ENCODE measurements at places on chromosomes 1 and 21.

GRCh38 chr21:44527983-44528633, 11.9 kb downstream of the KRTAP10-1 start:
- no peak for DNase-seq

DNA sequence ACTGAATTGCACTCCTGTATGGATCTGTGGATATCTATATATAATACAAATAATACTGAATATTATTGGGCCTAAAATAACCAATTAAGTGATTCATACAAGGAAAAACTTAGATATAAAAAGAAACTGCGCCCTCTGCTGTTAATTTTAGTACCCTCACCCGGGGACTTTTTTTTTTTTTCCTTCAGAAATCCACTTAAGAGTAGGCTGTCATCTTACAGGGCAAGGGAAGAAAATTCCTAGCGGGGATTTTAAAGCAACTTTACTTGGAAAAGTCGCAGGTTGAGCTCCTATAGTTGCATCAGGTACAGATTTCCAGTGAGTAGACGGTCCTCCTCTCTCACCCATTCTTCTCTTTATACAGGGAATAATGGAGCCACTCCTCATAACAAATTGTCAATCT, 1.3 kb downstream of the NTNG1 start:
- DNase-seq = no peak

DNA sequence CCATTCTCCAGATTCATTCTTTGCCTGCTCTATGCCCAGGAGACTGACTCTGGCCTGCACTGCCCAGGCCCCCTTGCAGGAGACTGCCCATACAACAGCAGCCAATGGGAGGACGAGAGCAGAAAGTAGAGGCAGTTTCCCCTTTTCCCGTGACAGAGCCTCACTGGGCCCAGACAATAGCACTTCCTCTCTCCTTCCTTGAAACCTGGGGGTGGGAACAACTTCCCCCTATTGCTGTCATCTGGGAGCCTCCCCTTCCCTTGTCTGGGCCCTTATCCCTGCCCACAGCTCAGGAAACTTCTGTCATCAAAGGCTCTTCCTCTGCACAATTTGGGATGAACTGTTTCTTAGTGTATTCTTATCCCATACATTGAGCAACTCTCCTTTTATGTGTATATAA, 60.8 kb upstream of the KCNJ15 start:
- DNase-seq = no peak

- no peak for DNase-seq
Measured at GRCh38 chr1:240152611-240153297, 61.1 kb downstream of the FMN2 start.

- DNase-seq = no peak
Measured at GRCh38 chr1:172960454-172961208, 90.1 kb downstream of the TNFSF18 start.

DNA sequence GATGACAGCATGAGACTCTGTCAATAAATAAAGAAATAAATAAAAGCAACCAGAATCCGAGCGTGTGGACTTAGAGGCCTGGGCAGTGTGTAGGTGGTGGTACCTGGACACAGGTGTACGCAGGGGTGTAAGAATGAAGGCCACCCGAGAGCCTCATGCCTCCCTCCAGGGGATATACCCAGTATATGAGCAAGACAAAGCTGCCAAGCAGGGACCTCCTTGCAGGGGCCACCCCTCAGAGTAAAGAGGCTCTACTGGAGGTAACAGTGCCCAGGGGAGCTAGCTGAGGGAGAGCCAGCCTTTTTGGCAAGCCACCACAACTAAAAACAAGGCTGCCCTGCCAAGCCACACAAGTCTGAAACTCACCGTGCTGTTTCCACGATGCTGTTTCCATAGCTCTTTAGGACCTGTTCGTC, 179.2 kb upstream of the RAB4A start:
- DNase-seq = no peak

GRCh38 chr1:88684482-88685258, 597 bp downstream of the PKN2 start:
- peak; percentile 35 for DNase-seq

GRCh38 chr1:203526572-203526971, 32.6 kb downstream of the OPTC start:
- DNase-seq = no peak

GRCh38 chr1:41620365-41621169, 136.1 kb upstream of the EDN2 start:
- no peak for DNase-seq

- no peak for DNase-seq
Measured at GRCh38 chr1:78884685-78885452, 121.7 kb downstream of the ADGRL4 start.

GRCh38 chr1:184429335-184429734, 42.5 kb downstream of the C1orf21 start:
- no peak for DNase-seq

GRCh38 chr1:177053648-177054047, 110.9 kb downstream of the ASTN1 start:
- no peak for DNase-seq

DNA sequence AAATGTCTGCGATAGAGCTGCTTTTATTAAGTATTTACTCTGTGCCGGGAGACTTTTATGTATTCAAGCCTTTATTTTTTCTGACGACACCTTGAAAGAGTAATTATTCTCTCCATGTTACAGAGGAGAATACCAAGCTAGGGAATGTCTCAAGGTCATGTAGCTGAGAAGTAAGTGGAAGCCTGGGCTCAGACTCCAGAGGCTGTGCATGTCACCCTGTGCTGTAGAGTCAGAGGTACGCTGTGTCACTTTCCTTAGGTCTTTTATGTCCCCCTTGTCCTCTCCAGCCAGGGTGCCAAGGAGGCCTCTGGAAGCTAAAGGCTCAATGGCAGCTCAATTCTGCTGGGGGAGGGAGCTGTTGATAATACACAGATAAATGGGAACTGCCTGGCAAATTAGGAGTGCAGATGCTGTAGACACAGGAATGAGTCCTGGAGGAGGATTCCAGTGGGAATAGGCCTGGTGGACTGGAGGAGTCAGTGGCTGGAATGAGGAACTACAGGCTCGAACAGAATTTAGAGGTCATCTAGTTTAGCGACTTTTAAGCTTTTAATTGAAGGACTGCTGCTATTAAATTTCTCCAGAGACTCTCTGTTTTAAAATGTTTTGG, 9.3 kb upstream of the IL19 start:
- DNase-seq = no peak

GRCh38 chr21:33149181-33149580, 79.2 kb downstream of the OLIG1 start:
- DNase-seq = no peak

DNA sequence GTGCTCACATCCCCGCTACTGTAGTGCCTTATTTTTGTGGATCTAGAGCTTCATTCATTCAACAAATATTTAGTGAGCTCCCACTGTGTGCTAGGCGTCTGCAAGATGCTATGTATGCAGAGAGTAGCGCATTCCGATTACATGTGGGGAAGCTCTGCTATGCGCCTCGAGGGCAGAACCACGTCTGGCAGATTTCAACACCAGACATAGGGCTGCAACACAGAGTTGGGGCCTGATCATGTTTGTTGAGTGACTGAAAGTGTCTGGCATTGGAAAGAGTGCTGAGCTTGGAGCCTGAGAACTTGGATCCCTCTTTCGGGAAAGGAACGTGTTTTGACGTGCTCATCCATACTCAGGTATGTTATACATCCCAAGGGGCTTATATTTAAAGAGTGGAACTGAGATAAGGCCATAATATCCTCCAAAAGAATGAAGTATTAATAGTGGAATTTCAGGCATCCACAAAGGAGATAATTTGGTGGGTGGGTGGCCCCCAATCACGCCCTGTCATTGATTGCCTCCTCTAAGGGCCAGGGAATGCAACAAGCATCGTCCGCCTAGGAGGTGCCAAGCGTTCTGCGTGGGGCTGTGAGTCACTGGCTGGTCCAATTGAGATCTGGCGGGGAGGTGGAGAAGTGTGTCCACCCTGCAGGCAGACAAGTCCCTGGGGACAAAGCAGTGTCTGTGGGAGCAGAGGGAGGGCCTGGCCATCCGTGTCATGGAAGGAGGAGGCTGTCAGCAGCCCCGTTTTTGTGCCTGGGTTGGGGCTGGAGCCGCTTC, 62.8 kb upstream of the ZBTB40 start:
- no peak for DNase-seq

DNA sequence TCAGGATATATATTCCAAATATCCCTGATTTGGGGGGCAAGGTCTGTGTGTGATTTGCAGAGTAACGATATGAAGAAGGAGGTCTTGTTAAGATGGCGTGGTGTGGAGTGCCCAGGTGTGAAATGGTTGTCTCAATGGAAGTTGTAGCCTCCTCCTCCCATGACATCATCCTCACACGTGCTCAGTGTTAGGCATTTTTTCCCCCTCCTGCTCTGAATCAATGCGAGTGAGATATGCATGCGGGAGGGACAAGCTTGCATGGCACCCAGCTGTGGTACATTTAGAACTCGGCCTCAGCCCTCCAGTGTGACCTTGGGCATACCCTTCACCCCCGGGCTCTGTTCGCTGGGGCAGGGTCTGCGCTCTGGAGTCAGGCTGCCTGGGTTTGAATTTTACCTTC, 55.6 kb downstream of the B3GALT5 start:
- DNase-seq = no peak

DNA sequence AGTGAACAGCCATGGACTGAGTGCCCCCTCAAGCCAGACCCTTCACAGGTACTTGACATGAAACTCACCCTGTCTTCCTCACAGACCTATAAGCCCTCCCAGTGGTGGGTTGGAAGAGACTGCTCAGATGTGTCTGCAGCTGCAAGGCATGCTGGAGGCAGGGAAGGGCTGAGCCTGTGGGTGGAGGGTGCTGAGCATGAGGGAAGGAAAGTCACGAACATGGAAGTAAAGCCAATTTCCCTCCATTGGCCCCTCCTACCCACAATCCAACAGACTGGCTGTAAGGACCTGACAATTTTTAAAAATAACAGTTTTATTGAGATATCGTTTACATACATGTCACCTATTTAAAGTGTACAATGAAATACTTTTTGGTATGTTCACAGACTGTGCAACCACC, 44.1 kb downstream of the RCSD1 start:
- no peak for DNase-seq

DNA sequence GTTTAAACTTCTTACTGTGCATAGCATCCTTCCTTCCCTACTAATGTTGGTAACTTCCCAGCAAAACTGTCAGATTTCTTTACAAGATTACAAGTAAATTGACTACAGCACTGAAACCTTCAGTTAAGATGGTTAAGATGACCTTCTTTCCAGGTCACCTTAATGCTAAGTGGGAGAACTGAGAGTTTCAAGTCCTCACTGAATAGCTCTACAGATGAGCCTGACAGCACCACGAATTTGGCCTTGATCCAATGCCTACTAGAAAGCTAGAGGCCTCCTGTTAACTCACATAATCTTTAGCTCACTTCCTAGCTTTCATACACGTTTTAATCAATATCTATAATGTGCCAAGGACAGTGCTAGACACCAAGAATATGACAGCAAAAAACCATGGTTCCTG, 276.0 kb upstream of the PLD5 start:
- no peak for DNase-seq

DNA sequence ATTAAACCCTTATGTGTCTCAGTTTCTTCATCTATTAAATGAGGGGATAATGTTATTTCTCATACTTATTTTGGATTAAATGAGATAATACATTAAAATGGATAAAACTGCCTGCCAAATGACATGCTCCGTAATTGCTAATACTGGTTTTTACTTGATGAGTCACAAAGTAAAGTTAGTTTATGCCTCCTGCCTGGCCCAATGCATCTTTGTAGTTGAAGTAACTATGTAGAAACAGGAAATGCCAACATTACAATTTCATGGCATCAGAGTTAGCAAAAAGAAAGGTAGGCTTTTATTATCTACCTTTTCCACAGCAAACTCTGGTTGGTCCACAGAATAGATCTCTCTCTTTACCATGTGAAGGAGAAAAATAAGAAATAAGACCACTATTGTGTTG, 214.5 kb downstream of the TBX15 start:
- no peak for DNase-seq

DNA sequence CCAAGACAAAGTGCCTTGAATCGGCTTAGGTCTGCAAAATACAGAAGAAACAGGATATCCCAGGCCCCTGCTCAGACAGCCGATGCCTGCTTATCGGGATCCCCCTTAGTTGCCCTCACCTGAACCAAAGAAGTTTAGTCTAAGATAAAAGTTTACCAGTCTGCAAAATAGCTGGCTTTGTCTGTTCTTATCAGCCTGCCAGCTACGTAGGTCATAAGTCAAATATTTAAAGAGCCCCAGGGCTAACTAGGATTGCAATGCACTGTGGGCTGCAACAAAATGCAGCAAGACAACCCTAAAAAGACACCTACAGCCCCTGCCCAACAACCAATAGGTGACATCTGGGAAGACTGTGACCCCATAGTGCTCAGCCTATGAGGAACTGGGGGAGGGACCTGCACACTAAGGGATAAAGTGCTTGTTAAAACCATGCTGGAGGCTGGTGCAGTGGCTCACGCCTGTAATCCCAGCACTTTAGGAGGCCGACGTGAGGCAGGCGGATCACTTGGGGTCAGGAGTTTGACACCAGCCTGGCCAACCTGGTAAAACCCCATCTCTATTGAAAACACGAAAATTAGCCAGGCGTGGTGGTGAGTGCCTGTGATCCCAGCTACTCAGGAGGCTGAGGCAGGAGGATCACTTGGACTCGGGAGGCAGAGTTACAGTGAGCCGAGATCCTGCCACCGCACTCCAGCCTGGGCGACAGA, 27.4 kb downstream of the LRRC3 start:
- no peak for DNase-seq

GRCh38 chr21:23936224-23936623, 1671.1 kb downstream of the MRPL39 start:
- DNase-seq = no peak

GRCh38 chr1:244296447-244296846, 155.3 kb downstream of the ADSS2 start:
- DNase-seq = no peak

DNA sequence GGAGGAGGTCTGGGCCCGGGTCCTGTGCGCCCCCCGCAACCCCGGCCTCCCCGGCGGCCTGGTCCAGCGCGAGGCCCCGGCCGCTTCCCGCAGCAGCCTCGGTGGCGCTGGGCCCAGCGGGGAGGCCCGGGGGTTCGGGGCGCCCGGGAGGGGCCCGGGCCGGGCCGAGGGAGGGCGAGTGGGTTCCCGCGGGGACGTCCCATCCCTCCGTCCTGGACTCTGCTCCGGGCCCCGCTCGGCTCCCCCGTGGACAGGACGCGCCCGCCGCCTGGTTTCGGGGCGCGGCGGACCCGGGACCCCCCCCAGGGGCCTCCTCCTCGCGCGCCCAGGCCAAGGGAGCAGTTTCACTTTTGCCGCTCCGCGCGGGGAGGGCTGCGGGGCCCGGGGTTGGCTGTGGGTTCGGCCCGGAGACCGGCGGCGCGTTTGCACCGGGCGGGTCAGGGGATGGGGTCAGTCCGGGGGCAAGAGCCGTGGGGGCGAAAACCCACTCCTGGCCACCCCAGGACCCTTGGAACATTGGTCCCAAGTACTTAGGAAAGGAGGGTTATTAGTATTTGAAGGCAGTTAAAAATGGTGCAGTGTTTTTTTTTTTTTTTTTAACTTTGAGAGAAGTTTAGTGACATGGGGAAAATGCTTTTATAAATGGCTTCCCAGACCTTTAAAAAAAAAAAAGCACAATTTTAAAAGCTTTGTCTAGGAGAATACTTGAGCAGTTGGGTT, 677 bp downstream of the AGPAT3 start:
- DNase-seq = peak; percentile 27

GRCh38 chr1:8020032-8020431, 6.1 kb downstream of the ERRFI1 start:
- DNase-seq = no peak
